ENCODE measurements at places on chromosomes 7 and 10.

DNA sequence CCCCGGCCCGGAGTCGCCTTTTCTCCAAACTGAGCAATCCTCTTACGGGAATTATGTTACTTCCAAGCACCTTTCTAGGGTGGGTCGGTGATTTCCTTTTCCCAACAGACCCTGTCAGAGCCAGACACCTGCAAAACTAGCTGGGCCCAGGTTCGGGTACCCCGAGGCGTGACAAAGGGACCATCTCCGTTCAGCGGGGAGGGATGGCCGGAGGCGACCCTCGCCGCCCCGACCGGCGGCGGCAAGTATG lies 445 bp downstream of the PPA1 start:
- DNase-seq: peak; percentile 8

GRCh38 chr10:11180228-11180627 lies 162.6 kb downstream of the CELF2 start:
- no peak for DNase-seq

- DNase-seq: no peak
Observed at GRCh38 chr10:11961771-11962170, 80.8 kb downstream of the UPF2 start.

- DNase-seq: peak; percentile 56
Observed at GRCh38 chr10:73182568-73182967, 14.6 kb downstream of the FAM149B1 start.

DNA sequence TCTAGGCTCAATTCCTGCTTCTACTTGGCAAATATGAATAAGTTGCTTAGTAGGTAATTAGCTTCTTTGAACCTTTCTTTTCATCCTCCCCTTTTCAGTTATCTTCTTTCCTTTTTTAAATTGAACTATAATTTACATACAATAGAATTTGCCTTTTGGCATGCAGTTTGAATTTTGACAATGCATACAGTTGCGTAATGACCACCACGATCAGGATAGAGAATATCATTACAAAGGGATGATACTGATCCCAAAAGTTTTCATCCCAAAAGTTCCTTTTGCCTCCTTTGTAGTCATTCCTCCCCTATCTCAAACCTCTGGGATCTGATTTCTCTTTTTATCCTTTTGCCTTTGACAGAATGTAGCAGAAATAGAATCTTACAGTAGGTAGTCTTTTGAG lies 164.4 kb downstream of the NOC3L start:
- no peak for DNase-seq

DNA sequence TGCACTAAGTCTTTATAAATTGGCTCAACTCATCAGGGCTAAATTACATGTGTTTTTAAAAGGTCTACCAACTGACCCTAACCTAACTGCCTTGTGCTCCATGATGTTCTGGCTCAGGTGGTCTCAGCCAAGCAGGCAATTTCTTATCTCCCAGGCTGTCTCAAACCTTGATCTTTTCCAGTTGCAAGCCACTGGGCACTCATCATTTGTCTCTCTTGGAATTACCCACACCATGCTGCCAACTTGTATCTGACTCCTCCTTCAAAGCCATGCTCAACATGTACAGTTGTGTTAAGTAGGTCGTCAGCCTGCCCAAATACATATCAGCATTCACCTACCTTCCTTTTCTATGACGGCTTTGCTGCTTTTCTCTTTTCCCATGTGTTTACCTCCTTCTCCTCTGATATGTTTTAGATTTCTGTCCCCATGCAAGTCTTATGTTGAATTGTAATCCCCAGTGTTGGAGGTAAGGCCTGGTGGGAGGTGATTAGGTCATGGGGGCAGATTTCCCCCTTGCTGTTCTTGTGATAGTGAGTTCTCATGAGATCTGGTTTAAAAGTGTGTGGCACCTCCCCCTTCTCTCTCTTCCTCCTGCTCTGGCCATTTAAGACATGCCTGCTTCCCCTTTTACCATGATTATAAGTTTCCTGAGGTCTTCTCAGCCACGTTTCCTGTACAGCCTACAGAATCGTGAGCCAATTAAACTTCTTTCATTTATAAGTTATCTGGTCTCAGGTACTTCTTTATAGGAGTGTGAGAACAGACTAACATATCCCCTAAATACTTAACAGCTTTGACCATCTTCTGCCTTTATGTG lies 130.0 kb downstream of the ELAPOR2 start:
- no peak for DNase-seq

DNA sequence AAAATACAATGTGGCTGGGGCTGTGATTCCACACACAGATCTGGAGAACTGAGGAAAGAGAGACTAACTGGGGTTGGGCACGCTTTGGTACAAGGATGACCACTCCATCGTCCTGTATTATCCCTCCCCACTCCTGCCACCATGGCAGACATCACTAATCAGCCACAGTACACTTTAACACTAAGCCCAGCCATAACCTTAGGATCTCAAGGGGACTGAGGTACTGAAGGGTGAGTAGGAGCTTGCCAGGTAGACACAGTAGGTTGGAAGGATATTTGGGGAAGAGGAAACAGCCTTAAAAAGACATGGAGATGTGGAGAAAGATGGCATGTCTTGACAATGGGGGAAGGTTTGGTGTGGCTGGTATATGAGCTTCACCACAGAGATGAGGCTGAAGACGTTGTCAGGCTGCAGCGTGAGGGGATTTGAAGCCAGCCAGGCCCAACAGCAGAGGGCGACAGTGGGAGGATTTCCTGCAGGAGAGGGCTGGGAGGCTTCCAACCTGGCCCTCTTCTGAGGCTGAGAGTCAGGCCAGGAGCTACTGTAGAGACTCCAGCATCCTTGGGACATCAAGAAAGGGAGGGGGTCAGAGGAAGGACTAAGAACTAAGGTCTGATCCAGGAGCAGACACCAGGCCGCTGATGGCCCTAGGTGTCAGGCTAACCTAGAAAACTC lies 58.6 kb upstream of the COL13A1 start:
- peak; percentile 41 for DNase-seq

DNA sequence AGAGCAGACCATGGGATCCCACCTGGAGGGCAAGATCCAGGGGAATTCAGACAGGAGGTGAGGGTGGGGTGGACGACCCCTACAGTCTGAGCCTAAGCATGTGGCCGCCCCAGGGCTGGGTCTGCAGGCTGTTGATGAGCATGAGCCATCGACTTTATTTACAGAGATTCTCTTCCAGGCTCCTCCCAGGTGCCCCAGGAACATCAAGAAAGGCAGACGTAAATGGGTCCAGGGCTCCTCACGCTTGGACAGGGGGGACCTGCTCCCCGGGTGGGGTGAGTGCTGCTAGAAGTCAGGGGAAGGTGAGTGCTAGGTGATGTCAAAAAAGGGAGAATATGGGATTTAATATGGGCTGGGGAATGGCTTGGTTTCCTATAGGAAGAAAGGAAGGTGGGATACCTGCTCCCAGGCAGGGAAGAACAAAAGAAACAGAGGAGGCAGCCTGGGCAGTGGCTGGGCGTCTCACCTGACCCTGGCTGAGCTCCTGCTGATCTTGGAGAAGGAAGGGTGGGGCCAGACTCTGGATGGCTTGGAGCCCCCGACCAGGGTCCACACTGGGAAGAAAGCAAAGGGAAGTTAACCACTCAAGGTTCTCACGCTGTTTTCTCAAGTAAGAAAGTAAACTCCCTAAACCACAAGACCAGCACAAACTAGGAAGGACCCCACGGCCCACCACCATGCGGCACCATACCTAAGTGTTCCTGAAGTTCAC lies 162.1 kb upstream of the SHH start:
- DNase-seq: no peak

DNA sequence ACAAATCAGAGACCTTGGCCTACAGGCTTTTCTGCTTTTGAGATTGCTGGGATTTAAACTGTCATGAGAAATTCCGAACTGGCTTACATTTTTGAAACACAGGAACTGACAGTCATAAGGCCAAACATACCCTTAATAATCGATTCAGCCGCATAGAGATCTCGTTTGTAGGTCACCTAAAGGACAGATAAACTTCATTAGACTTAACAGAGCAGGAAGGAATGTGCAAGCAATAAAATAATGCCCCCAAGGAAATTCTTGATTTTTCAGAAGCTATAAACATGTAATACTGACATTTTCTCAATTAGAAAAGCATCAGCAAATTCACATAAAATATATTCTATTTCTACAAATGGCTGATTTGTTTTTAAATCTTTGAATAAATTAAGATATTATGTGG lies 120.0 kb downstream of the CRPPA start:
- no peak for DNase-seq

DNA sequence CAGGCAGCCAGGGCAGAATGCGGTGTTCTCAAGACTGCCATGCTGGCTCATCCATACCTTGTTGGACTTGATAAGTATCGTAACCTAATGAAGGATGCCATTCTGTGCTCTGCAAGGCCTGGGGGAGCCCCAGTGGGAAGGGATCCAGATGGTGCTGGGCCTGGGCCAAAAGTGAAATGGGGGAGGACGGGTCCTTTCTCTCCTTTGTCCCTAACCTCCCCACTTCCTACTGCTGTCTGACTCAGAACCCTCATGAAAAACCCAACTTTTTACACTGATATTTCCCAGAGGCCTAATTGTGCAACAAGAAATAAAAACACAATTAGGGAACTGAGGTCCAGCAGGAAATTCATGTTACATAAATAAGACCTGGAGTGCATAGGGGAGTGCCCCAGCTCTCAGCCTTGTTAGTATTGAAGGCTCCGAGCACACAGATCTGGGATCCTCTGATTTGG lies 193.7 kb upstream of the SVIL start:
- no peak for DNase-seq

GRCh38 chr10:114566064-114566463 lies 92.0 kb downstream of the ABLIM1 start:
- DNase-seq: no peak

DNA sequence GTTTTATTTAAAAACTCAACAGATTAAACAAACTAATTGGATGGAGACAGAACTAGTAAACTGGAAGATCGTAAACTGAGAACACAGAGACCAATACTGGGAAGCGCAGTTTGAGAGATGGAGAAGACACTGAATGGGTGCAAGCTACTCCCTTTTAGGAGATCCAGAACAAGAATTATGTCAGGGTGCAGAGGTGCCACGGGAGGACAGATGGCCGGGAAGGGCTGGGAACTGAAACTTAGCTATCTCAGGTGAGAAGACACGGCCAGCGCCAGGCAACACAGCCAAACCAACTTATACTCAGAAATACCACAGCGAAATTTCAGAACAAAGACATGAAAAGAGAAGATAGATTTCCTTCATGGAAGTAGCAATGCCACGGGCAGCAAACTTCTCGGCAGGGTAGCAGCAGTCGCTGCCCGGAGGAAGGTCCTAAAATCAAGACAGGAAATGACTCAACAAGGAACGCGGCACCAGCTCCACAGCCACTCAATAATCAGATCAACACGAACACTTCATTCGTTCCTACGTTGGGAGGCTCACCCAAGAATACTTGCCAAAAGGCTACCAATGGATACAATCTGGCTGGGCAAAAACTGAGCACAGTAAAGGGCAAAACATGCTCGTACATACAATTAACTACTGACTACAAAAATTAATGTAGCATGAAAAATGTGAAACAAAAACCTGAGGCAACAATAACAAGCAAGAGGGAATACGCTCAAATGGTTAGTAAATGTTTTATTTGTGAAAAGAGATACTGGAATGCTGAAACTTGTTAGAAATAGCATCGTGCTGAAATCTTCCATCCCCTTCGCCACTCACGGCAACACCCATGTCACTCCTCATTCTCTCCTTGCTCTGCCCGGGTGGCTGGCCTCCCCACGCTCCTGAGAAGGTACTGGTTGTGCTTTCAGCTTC lies 2.2 kb upstream of the LRRC27 start:
- peak; percentile 66 for DNase-seq

DNA sequence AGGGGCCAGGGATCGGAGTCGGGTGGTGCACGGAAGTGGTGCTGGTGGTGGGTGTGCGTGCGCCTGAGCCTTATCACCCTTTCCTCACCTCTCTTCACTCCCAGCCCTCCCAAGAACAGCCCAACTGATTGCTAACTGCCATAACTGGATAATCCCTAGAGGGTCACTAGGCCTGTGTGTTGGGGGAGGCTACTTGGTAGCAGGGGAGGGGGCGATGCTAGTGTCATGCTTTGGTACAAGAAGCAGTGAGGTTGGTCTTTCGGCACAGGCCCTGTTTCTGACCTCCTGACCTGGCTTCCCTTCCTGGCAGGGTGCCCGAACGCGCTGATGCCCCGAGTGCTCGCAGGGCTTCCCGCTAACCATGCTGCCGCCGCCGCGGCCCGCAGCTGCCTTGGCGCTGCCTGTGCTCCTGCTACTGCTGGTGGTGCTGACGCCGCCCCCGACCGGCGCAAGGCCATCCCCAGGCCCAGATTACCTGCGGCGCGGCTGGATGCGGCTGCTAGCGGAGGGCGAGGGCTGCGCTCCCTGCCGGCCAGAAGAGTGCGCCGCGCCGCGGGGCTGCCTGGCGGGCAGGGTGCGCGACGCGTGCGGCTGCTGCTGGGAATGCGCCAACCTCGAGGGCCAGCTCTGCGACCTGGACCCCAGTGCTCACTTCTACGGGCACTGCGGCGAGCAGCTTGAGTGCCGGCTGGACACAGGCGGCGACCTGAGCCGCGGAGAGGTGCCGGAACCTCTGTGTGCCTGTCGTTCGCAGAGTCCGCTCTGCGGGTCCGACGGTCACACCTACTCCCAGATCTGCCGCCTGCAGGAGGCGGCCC lies 652 bp downstream of the KAZALD1 start:
- peak; percentile 58 for DNase-seq

GRCh38 chr10:61792097-61792716 lies 109.3 kb upstream of the ARID5B start:
- no peak for DNase-seq

DNA sequence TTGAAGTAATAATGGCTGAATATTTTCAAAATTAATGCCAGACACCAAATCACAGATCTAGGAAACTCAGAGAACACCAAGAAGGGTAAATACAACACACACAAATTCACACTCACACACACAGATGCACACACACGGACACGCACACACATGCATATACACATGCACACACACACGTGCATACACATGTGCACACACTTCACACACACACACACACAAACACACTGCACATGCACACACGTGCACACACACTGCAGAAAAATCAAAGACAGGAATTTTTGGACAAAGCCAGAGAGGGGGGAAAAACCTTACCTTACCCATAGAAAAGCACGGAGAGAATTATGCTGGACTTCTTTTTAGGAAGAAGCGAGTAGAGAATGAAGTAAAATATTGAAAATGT lies 547.4 kb downstream of the PTPRN2 start:
- no peak for DNase-seq

- DNase-seq: no peak
Observed at GRCh38 chr10:91804126-91804510, 5.9 kb downstream of the TNKS2 start.

DNA sequence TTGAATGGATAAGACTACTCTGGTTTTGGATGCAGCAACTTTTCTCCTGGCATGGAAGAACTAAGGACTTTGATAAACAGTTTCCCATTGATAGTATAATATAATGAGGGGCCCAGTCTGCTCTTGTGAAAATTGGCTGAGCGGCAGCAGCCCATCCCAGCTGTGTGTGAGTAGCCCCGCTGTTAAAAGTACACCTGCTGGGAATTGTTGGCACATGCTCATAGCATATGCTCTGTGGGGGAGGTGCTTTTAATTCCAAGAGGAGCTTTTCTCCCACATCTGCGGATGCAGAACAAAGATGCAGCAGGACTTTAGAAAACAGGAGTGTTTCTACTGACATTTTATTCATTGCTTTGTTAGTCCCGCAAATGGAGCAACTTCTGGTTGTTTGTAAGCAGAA lies 19.0 kb downstream of the SRI start:
- DNase-seq: no peak
